Effector memory CD4-positive, alpha-beta T cell (primary cell): ENCODE measurements at places on chromosomes 13 and 19.
A peak's percentile ranks its signal among the peaks of the same experiment; 100 is the strongest.

DNA sequence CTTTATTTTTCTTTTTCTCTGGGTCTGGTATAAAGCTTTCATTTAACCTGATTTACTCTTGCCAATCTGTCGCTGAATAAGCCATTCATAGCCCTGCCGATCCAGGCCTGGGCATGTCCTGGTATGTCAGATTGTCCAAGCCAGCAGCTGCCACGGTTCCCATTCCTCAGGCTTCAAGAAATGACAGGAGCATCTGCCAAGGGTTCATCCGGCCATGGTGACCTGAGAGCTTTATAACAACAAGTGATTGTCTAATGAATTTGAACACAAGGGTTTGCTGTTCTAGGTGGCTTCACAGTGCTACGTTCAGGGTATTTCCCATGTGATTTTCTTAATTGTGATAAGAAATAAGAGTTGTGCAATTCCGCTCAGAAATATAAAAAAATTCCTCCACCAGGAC is 20.0 kb downstream of the PNMA8A start:
- no peak overlapping the region for H3K4me3 ChIP-seq
- H3K27me3 ChIP-seq: no peaks in the 10 kb centered on the region
- H3K4me1 ChIP-seq: no peaks in the 10 kb centered on the region
- no peak overlapping the region for H3K27ac ChIP-seq
- no peaks in the 10 kb centered on the region for H3K36me3 ChIP-seq

DNA sequence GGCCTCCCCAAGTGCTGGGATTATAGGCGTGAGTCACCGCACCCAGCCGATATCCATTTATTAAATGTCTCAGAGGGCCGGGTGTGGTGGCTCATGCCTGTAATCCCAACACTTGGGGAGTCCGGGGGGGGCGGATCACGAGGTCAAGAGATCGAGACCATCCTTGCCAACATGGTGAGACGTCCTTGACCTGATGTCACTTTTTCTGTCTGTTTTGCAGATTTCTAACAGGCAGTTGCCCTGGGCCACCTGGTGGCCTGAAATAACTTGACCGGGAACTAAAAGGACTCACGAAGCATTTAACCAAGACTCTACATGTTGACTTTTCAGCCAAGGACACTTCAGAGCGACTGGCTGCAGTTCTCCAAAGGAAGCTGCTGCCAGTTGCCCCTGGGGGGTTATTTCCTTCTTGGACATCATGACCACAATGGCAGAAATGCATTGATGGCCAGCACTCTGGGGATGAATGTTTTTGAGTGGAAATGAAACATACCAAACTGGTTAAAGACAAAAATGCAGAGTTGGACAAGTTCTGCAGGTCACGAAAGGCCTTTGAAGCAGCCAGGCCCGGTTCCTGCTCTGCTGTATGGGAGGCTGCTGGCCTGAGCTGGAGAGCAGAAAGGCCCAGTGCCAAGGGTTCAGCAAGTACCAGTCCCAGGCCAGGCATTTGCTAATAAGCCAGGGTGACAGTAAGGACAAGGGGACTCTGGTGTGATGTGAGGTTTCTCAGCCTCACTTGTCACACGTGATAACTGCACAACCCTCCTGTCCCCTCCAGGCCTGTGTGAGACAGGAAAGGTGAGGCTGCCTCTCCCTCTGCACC is 8.3 kb downstream of the ZNF837 start:
- H3K27me3 ChIP-seq: no peaks in the 10 kb centered on the region
- H3K4me3 ChIP-seq: no peak overlapping the region
- no peaks in the 10 kb centered on the region for H3K4me1 ChIP-seq
- no peaks in the 10 kb centered on the region for H3K36me3 ChIP-seq
- no peak overlapping the region for H3K27ac ChIP-seq

GRCh38 chr13:51825165-51825592 is 19.8 kb downstream of the TMEM272 start:
- no peaks in the 10 kb centered on the region for H3K27me3 ChIP-seq
- H3K4me1 ChIP-seq: peaks cover 64% of the 10 kb centered on the region
- peak overlapping the region; percentile 61 for H3K4me3 ChIP-seq
- H3K27ac ChIP-seq: peak overlapping the region; percentile 78
- no peak for DNase-seq

DNA sequence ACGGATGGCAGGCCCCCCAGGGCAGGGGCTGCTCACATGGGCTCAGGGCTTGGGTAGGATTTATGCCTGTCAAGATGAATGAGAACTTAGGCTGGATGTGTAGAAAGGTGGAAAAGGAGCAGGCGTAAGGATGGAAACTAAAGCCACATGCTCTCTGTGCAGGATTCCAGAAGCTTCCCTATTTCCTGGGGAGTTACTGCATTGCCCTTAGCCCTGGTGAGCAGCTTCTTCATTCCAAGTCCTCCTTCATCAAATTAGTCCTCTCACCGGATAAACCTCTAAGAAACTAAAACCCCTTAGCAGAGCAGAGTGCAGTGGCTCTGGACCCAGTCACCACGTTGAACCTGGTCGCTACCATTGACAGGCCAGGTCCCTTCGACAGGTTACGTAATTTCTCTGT is 7.4 kb downstream of the ATP12A start:
- no peak overlapping the region for H3K4me3 ChIP-seq
- no peaks in the 10 kb centered on the region for H3K27me3 ChIP-seq
- H3K27ac ChIP-seq: no peak overlapping the region

DNA sequence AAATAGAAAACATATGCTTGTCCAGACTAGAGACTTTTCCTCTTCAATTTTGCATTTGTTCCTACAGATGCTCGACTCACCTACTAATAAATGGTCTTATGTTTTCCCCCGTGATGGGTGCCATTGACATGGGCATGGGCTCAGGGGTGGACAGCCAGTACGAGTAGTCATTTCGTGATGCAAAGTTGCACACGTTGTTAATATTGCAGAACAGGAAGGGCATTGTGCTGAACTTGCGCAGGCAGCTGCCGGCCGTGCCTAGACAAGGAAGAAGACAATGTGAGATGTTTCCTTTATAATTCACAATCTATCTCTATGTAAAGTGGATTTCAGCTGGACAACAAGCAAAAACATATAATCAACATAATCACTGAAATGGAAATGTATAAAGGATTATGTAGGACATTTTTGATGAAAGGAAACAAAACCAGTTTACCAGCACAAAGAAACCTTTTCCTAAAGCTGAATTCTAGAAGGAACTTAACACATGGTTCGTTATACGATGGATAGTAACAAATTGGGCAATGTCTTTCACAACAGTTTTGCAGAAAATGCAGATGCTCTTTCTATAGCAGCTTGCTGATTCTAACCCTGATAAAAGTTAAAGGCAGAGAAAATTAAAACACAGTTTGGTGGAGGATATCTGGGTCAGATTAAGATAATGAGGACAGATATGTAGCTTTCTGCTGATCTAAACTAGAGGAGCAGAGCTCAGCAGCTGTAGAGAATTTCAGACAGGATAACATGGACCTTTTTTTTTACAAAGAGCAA is 145.7 kb downstream of the COL4A1 start:
- no peaks in the 10 kb centered on the region for H3K27me3 ChIP-seq
- H3K4me1 ChIP-seq: no peaks in the 10 kb centered on the region

GRCh38 chr13:29523199-29523961 is 72.1 kb downstream of the SLC7A1 start:
- DNase-seq: no peak
- H3K36me3 ChIP-seq: peaks cover 62% of the 10 kb centered on the region
- no peak overlapping the region for H3K27ac ChIP-seq
- no peaks in the 10 kb centered on the region for H3K4me1 ChIP-seq

DNA sequence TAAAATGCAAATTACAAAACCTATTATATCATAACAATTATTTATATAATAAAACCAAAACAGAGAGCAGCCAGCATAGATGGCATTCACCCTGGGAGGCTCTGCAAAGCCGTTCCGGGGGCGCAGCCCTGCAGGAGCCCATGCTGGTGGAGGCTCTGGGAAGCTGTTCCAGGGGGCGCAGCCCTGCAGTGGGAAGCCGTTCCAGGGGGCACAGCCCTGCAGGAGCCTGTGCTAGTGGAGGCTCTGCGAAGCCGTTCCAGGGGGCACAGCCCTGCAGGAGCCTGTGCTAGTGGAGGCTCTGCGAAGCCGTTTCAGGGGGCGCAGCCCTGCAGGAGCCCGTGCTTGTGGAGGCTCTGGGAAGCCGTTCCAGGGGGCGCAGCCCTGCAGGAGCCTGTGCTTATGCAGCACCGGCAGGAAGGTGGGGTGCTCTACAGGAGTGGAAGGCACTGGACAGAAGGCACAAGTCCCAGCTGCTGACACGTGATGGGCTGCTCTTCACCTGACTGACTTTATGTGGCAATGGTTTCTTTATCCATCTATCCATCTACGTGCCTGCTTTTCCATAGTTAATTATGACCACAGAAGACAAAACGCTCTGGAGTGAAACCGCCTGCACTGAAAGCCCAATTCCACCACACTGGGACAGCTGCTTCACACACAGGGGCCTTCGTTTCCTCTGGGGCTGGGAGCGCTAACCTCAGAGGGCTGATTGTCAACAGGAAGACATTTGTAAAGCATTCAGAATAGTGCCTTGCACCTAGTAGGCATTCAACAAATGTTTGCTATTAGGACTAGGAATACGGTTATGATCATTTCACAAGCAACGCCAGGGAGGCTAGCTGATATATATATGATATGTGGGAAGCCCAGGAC is 23.7 kb downstream of the PCID2 start:
- H3K4me1 ChIP-seq: peaks cover 19% of the 10 kb centered on the region
- H3K4me3 ChIP-seq: peak overlapping the region; percentile 34
- no peak for DNase-seq

DNA sequence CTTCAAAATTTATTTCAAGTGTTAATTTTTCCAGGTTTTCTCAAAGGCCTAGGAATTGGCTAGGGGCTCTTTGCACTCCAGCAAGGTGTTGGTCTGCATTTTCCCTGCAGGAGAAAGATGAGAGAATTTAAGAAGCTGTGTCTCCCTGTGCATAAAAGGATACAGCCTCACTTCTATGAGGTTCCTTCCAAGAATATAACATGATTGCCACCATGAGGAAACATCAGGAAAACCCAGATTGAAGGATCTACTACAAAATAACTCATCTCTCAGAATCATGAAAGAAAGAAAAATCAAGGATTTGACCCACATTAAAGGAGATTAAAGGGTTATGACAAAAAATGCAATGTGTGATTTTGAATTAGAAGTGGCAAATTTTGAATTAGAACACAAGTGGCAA is 69.9 kb downstream of the RUBCNL start:
- no peak for DNase-seq
- H3K27ac ChIP-seq: no peak overlapping the region
- no peaks in the 10 kb centered on the region for H3K36me3 ChIP-seq
- H3K4me1 ChIP-seq: peaks cover 6% of the 10 kb centered on the region
- H3K4me3 ChIP-seq: no peak overlapping the region

GRCh38 chr19:43700395-43701000 is 15.4 kb upstream of the IRGC start:
- H3K36me3 ChIP-seq: no peaks in the 10 kb centered on the region
- peak overlapping the region; percentile 27 for H3K4me3 ChIP-seq
- H3K27me3 ChIP-seq: no peaks in the 10 kb centered on the region
- H3K27ac ChIP-seq: peak overlapping the region; percentile 63
- H3K4me1 ChIP-seq: no peaks in the 10 kb centered on the region
- no peak for DNase-seq
